ENCODE measurements at places on chromosomes 1 and 21. TPM values are rescaled to one million over a fixed set of nuclear protein-coding genes. Genes with fewer than 3 reads are reported as not detected.

The S100A6 gene
- 85.0 TPM for total RNA-seq

DNA sequence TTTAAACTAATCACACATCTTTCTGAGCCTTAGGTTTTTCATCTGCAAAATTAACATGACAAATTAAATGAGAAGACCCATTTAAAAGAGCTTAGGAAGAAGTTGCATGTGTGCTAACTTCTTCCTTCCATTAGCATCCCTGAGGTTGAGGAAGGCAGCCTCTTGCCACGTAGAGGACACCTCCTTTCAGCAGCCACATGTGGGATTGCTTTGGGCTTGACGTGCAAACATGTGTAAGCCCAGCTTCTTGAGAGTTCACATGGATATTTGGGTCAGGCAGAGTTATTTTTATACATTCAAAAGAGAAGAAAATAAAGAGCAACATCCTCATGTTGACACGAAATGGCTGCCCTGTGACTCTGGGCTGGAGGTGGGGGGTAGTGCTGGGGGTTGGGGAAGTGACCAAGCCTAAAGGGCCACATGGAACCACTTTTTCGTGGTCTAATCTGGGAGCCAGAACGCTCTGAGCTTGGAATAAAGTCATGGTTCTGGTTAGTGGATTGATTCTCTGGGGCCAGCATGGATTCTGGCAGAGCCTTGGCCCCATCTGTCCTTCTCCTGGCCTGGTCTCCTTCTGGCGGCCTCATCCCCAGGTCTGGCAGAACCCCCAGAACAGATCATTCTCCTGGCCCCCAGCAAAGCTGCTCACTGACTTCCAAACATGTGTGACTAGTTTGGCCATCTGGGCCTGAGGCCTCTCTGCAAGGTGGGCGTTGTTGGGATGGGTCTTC, 137.1 kb upstream of the USP24 start:
- 0 out of 2 replicates have a peak, but pooled peaks cover 3% of the 10 kb centered on the region for H3K27me3 ChIP-seq
- no peak for DNase-seq
- H3K36me3 ChIP-seq: no peaks in the 10 kb centered on the region
- H3K27ac ChIP-seq: no peak overlapping the region
- H3K4me3 ChIP-seq: no peak overlapping the region

The MROH9 gene
- total RNA-seq: not detected

DNA sequence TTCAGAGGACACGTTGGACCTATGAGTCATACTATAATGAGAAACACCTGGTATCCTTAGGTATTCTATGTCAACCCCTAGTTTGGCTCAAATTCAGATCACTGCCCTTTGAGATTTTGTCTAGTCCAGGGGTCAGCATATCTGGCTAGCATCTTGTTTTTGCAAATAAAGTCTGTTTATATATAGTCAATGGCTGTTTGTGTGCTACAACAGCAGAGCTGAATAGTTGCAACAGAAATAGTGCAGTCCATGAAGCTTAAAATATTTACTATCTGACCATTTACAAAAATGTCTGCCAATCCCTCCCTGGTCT, 48.5 kb upstream of the EDEM3 start:
- no peaks in the 10 kb centered on the region for H3K36me3 ChIP-seq
- H3K27me3 ChIP-seq: no peaks in the 10 kb centered on the region
- no peak for DNase-seq
- H3K4me3 ChIP-seq: no peak overlapping the region

DNA sequence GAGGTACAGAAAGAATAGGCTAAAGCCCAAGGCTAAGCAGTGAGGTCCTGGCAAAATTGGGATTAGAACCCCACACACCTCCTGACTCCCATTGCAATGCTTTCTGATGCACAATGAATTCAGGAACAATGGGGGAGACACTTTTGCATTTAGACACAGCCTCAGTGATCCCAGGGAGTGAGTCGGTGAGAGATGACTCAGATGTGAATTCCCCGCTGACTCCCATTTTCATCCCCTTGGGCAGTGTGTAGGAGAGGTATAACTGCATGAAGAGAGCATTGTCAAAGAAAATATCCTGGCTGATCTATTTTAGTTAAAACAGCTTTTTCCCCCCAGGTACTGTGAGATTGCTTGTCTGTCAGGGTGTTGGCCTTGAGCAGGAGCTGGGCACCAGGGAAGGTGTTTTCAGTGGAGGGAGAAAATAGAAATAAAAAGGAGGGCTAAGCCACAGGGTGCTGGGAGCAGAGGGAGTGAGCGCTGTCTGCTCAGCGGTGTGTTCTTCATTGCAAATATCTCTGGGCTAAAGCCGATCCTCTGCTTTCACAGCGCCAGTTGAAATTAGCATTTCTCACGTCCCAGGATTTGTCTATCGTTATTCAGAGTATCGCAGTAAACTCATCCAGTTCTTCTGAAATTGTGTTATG, 247.7 kb upstream of the PTBP2 start:
- no peaks in the 10 kb centered on the region for H3K4me1 ChIP-seq
- H3K36me3 ChIP-seq: no peaks in the 10 kb centered on the region
- no peak for DNase-seq
- H3K4me3 ChIP-seq: no peak overlapping the region

- no peak overlapping the region for H3K4me3 ChIP-seq
- no peak overlapping the region for H3K27ac ChIP-seq
- no peaks in the 10 kb centered on the region for H3K4me1 ChIP-seq
- peak; percentile 31 for DNase-seq
- H3K27me3 ChIP-seq: no peaks in the 10 kb centered on the region
Measured at GRCh38 chr1:180863158-180863775, 49.4 kb upstream of the KIAA1614 start.

GRCh38 chr1:172952516-172952915, 98.2 kb downstream of the TNFSF18 start:
- no peaks in the 10 kb centered on the region for H3K27me3 ChIP-seq
- DNase-seq: no peak
- H3K36me3 ChIP-seq: no peaks in the 10 kb centered on the region
- H3K4me1 ChIP-seq: no peaks in the 10 kb centered on the region
- H3K4me3 ChIP-seq: no peak overlapping the region
- H3K27ac ChIP-seq: no peak overlapping the region

The DNMT3L gene
- total RNA-seq: 1.7 TPM

GRCh38 chr1:148379697-148380096, 103.4 kb downstream of the PPIAL4G start:
- no peaks in the 10 kb centered on the region for H3K36me3 ChIP-seq
- H3K4me3 ChIP-seq: no peak overlapping the region
- peaks cover 21% of the 10 kb centered on the region for H3K4me1 ChIP-seq
- H3K27ac ChIP-seq: no peak overlapping the region
- H3K27me3 ChIP-seq: no peaks in the 10 kb centered on the region

- H3K4me3 ChIP-seq: no peak overlapping the region
- H3K27ac ChIP-seq: no peak overlapping the region
- H3K36me3 ChIP-seq: peaks cover 6% of the 10 kb centered on the region
- no peaks in the 10 kb centered on the region for H3K27me3 ChIP-seq
- DNase-seq: no peak
Measured at GRCh38 chr21:46424621-46425020, 34.1 kb upstream of the DIP2A start.

The C1orf146 gene
- total RNA-seq: not detected

GRCh38 chr1:24743404-24744211, 1.6 kb upstream of the CLIC4 start:
- H3K4me3 ChIP-seq: peak overlapping the region; percentile 51
- no peaks in the 10 kb centered on the region for H3K27me3 ChIP-seq
- no peaks in the 10 kb centered on the region for H3K36me3 ChIP-seq
- no peak for DNase-seq

DNA sequence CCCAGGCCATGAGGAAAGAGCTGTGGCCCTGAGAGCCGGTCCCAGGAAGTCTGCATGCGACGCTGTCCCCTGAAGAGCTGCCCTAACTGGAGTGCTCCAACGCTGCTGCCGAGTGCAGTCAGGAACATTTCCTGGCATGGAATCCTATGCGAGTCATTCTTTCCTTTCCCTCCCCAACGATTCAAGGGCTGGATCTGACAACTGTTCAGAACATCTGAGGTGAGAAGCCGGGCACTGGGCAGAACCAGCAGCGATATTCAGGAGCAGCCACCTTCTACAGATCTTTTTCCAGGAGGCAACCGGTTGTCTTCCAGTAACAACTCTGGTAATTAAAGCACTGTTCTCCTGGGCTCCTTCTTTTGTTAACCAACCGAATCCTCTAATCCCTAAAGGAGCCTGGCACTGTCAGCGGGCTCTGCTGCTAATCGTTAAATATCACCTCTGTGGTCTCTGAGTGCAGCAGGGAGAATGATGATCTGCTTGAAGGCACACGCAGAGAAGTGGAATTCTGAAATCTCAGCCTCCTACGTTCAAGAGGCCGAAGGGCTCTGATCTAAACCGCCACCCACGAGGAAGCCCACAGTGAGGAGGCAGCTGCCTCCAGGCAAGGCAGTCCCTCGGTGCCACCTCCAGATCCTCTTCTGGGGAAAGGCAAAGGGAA, 55.8 kb downstream of the SLC45A1 start:
- H3K4me1 ChIP-seq: peaks cover 32% of the 10 kb centered on the region
- DNase-seq: no peak
- peaks cover 52% of the 10 kb centered on the region for H3K36me3 ChIP-seq
- no peak overlapping the region for H3K27ac ChIP-seq

The ELAPOR1 gene
- total RNA-seq: 0.20 TPM

- H3K4me1 ChIP-seq: peaks cover 20% of the 10 kb centered on the region
- no peak overlapping the region for H3K4me3 ChIP-seq
- no peaks in the 10 kb centered on the region for H3K36me3 ChIP-seq
Measured at GRCh38 chr1:23836037-23836436, 10.8 kb upstream of the HMGCL start.
